G401 (cell line): ENCODE measurements at places on chromosomes 2 and 18.

DNA sequence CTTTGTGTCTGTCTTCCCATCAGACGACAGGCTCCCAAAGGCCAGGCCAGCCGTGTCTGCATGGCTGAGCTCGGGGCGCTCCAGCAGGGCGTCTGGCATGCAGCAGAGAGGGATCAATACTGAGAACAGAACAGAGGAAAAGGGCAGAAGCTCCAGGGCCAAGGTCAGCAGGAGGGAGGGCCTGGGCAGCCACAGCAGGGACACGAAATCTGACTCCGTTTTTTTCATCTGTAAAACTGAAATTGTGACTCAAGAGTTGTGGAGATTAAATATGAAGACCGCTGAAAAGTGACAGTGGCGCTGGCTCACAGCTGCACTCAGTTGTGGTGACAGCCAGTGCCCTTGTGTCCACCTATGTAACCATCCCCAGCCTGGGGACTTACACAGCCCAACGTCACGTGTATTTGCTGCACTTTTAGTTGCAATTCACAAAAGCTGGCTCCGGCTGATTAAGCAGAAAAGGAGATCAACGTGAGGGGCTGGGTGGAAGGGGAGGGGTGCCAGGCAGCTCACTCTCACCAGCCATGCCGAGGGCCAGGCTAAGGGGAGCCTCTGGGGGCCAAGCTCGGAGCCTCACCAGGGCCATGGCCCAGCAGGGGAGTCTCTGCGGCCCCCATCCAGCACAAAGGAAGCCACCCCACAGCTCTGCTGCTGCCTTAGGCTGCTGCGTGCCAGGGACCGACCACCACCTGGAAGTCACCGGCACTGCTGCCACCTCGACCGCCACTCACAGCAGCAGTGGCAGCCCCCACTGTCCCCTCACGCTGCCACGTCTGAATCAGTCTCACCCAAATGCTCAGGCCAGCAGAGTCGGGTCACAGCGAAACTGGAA lies 74.7 kb downstream of the EIPR1 start:
- DNase-seq, result no peak

GRCh38 chr18:56560992-56561391 lies 77.4 kb downstream of the TXNL1 start:
- no peak for DNase-seq

- peak; percentile 73 for DNase-seq
These were observed 128.9 kb upstream of the NOSTRIN start for GRCh38 chr2:168673265-168674189.

GRCh38 chr2:33786881-33787280 lies 187.8 kb upstream of the FAM98A start:
- DNase-seq, result no peak

DNA sequence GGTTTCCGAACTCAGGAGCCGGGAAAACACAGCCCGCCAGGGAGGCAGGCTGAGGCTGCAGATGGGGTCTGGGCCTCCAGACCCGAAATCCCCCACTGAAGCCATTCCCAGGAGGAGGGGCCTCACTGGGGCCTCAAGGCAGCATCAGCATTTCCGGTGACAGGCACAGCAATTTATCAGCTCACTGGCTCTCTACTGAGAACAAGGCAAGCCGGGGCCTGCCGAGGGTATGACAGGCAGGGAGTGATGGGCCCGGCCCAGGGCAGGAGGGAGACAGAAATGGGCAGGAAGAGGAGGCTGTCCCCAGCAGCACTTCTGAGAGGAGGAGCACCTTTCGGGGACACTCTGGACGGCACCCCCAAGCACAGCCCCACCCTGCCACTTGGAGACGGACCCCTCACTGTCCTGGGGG lies 12.5 kb downstream of the SDC1 start:
- no peak for DNase-seq

- no peak for DNase-seq
These were observed 85.3 kb downstream of the TRAPPC8 start for GRCh38 chr18:31857526-31858106.

DNA sequence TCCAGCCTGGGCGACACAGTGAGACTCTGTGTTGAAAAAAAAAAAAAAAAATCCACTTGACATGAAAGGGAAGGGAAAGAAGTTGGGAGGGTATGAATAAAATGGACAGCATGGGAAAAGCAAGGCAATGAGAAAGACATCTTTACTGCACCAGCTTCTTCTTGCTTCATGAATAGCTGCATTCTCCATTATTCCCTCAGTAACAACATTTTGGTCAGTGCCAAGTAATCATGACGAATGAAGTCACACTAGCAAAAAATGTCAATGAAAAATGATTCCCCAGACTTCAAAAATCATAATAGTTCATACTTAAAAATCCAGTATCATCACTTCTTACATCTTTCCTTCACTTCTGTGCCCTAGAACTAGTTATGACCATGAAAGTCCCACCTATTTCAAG lies 30.4 kb downstream of the ADAM17 start:
- DNase-seq, result no peak

DNA sequence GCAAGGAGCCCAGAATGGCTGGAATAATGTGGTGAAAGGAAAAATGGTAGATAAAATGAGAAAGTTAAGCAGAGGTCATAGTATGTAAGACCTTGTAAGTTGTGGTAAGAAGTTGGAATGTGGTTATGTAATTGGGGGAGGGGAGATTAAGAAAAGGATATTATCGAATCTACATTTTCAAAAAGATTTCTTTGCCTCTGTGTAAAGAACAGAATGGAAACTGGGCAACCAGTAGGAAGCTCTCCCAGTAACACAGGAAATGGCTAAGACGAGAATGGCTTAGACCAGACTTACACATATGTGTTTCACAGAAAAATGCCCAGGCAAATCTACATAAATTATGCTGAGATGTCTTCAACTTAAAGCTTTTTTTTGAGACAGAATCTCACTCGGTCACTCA lies 13.2 kb downstream of the MEMO1 start:
- no peak for DNase-seq

DNA sequence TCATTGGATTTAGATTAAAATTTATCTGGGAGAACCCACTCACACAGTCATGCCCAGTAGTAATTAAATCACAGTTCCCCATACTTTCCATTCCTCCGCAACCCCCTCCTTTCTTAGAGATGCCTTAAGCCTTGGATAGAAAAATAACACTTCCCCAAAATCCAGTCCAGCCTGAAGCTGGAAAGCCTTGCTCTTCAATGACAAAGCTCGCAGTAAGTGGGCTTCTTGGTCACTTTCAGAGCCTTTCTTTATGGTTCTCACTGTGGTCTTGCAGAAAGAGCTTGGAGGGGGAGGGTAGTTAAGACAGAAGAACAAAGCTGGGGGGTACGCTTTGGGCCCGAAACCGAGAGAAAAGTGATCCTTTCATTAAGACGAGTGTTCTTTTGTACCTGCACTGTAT lies 802.1 kb upstream of the POU3F3 start:
- DNase-seq, result no peak

DNA sequence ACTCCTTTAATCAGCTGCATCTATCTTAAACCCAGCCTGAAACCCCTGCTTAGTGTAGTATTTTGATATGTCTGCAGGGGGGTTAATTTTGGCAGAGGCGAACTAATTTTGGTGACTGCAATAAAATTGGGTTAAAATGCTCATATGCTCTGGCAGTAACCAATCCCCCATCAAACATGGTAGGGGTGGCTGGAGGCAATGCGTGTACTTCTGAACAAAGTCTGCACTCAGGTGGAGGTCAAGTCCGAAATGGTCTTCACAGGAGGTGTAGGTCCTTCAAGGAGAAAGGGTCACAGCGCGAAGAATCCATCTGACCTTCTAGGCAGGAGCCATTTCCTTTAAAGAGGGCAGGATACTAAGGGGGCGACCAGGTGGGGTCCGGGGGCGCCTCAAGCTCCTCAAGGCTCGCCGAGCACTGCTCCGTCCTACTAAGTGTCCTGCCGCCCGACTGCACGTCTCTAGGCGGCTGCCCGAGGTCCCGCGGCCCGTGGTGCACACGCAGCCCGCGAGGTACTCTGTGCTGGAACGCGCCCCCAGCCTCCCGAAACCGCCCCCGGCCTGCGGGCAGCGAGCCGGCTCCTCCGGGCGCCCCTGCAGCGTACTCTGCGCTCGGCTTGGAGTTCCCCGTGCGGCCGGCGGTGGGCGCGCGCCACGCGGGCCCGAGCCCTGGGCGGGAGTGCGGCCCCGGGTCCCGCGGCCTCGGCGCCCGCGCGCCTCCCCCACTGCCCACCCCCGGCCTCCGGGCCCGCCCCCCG lies 1.7 kb upstream of the LDLRAD4 start:
- DNase-seq, result no peak

- no peak for DNase-seq
These were observed 82.4 kb downstream of the RTN4 start for GRCh38 chr2:54967759-54968365.
